Left lobe of liver (tissue), 2 donors: ENCODE measurements at places on chromosomes 5 and 9.

GRCh38 chr9:91036826-91037510 is 235.3 kb downstream of the SYK start:
- DNase-seq = peak; percentile 91

- DNase-seq = no peak
Measured at GRCh38 chr9:107976767-107977166, 487.2 kb upstream of the KLF4 start.

DNA sequence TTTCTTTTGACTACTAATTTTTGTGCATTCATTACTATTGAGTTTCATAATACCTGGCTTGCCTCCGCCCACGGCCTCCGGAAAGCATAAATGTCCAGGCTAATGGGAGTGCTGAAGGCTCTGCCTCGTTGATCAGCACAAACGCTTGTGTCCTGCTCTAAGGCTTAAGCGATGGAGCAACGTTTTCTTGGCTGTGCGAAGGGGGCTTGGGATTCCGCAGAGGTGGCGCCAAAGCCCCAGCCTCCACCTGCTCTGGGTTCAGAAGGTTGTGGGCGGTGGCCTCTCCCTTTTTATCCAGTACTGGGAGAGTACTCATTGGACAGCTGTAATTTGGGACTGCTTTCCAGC is 19.7 kb downstream of the ANXA2R start:
- no peak for DNase-seq

- DNase-seq = no peak
Measured at GRCh38 chr9:71249729-71250317, 128.4 kb upstream of the TRPM3 start.

DNA sequence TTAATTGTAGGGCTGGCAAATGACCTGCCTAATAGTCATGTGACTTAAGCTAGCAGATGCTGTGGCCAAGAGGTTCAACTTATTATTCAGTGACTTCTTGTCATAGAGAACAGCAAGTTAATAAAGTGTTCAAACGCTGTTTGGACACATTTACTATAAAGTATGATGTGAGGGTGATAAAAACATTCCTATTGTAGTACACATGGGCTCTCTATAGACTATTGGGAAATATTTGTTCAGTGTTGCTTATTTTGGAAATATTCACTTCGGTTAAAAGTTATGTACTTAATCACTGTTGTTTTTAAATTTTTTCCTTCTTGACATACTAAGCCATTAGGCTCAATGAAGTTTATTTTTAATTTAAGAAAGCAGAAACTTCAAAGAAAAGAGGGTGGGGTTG is 345.0 kb downstream of the NNT start:
- DNase-seq = no peak

- DNase-seq = no peak
Measured at GRCh38 chr5:1077026-1077425, 34.8 kb downstream of the SLC12A7 start.

- no peak for DNase-seq
Measured at GRCh38 chr5:107888541-107888940, 217.8 kb upstream of the EFNA5 start.

GRCh38 chr5:117776977-117777376 is 1202.4 kb upstream of the SEMA6A start:
- no peak for DNase-seq

DNA sequence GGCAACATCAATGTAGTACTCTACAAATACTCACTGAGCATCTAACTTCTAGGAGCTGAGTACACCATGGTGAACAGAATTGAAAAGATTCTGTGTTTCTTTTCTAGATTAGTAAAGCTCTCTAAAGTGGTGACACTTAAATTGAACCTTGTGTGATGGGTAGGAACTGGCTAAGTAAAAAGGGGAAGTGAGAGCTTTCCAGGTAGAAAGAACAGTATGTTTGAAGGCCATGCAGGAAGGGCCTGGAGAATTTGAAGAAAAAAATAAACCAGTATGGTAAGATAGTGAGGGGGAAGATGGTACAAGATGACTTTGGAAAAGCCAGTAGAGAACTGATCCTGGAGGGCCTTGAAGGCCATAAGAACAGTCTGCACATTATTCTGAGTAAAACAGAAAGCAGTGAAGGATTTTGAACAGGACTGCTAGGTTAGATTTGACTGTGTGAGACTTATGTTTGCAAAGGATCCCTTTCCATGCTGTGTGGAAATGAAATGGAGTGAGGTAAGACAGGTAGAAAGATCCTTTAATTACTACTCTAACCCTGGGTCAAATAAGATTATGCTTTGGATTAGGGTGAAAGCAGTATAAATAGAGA is 46.7 kb upstream of the UBQLN1 start:
- DNase-seq = no peak

DNA sequence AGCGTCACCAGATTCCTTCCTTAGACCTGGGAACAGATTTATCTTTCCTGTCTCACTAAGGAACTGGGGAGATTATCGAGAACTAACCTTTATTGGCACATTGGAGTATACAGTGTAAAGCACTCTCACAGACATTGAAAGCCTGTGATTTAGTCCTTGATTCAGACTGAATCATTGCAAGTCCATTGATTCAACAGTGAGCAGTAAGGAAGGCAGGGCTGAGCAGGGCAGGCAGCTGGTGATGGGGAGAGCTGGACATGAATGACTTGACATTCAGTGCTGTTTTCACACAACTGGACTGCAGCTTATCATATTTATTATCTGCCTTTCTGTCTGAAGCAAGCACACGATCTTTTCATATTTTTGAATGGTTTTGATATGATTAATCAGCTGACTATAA is 16.2 kb downstream of the ISOC1 start:
- DNase-seq = no peak

- DNase-seq = no peak
Measured at GRCh38 chr5:74636552-74636951, 4.0 kb downstream of the ENC1 start.

GRCh38 chr5:179113945-179114641 is 53.9 kb downstream of the ZNF354C start:
- DNase-seq = peak; percentile 21

- no peak for DNase-seq
Measured at GRCh38 chr5:115262011-115262320, 711 bp downstream of the PGGT1B start.

DNA sequence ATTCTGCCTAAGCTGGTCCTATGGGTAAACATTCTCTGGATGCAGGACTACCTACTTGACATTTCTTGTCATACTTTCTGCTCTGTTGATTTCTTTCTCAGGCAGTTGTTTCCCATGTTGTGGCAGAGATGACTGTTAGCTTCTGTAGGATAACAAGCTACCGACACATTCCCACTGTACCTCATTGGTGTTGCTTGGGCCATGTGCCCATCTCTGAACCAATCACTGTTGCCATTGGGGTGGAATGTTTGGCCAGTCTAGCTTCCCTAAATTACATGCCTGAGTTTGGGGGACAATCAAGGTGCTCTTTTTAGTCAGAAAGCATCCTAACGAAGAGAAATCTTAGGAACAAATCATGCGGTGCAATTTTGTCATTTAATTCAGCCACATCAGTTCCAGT is 212.0 kb downstream of the KDM4C start:
- no peak for DNase-seq

DNA sequence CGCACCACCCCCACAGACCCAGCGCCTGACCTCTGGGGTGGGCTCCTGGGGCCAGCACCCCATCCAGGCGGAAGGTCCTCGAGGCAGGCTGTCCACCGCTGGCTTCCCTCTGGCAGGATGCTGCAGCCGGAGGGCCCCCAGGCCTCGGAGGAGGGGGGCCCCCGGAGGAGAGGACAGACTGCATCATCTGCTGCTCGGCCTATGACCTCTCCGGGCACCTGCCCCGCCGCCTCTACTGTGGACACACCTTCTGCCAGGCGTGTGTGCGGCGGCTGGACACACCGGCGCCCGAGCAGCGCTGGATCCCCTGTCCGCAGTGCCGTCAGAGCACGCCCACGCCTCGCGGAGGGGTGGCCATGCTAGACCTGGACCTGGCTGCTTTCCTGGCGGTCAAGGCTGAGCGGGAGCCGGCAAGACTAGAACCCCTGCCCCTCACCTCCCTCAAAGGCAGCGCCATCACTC is 1.2 kb downstream of the RNF224 start:
- no peak for DNase-seq

DNA sequence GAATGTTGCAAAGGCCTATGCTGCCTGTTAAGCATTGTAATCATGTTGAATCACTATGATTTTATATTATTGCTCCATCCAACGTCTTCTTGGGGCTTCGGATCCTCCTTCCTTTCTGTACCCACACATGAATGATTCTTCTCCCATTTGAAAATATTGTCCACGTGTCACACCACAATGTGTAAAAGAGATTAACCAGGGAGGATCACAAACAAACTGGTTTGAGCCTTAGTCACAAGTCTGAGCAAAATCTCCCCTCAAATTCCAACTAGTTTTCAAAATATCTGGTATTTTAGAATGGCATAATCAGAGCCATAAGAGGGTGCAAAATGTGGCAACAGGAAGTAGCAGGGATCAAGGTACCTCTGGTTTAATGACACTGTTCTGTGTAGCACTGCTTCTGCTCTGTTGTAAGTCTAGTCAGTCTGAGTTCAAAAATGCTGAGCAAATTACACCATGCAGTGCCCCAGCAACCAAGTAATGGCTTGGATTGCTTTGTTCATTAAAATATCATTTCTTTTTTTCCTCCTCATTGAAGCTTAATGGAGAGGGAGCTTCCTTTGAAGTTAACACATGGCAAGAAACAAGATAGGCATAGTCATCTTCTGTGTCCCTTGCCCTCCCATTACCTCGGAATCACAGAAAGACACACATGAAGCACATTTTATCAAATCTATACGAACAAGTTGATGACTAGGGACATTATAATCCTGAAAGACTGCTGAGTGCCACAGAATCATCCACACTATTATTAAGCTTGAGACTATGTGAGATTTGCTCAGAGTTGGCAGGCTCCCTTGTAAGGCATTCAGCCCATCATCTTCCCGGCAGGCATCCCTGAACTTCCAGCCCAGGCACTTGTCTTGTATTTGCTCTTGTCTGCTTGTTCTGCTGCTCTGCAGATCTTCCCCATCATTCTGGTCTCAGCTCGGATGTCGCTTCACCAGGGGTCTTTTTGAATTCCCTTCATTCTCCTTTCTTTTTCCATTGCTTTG is 102.0 kb upstream of the PRLR start:
- DNase-seq = no peak

DNA sequence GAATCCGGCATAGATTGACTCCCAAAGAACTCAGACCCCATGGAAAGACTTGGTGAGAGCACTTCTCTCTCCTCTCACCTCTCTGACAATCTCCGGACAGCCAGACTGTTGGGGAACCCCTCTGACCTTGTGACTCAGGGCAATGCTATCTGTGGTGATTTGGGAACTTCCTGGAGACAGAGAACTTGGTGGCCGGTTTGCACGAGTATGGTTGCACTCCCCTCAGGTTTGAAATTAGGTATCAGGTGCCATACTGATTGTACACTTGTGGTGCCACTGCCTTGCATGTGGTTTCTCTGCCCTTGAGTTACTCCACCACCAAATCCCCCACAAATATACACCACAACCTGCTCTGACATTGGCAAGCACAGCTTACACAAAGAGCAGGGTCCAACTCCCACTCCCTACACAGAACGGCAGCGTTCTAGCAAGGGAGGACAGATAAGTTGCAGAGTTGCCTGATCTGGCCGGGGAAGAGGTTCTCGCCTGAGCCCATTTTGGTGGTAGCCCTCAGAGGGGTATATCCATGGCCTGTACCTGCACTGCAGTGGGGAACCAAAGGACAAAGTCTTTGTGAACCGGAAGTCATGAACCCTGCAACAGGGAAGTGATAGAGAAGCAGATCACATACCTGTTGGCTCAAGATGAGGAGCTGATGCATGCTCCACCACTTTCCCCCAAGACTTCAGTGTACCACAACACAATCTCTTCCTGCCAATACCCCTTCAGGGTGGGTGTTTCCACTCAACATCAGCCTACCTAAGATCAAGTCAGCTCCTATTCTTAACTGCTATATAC is 255.1 kb downstream of the MCTP1 start:
- DNase-seq = no peak

DNA sequence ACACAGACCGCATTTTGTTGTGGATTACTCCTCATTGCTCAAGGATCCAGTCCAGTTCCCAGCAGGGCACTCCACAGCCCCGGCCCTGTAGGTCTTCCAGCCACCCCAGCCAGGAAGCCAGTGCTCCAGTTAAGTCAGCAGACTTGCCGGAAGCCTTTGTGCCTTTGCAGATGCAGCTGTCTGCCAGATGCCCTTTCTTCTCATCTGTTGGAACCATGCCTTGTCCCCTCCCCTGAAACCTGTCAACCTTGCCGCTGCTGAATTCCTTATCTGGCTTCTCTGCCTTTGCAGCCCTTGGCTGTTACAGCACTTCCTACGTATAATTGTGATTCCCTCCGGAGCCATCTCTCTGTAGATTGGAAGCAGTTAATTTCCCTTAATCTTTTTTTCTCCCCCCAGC is 28.4 kb downstream of the PSAT1 start:
- DNase-seq = no peak

- no peak for DNase-seq
Measured at GRCh38 chr9:86670536-86670935, 276.8 kb downstream of the GAS1 start.

- DNase-seq = no peak
Measured at GRCh38 chr9:130239363-130239695, 26.2 kb upstream of the HMCN2 start.

GRCh38 chr5:158322620-158323019 is 463.7 kb upstream of the CLINT1 start:
- no peak for DNase-seq
